ENCODE measurements at places on chromosomes 12 and 14.

GRCh38 chr12:2154050-2154449 is 101.3 kb downstream of the CACNA1C start:
- no peak for DNase-seq

- DNase-seq, result no peak
Measured at GRCh38 chr14:71001742-71002141, 94.5 kb downstream of the PCNX1 start.

GRCh38 chr12:48988030-48988649 is 10.0 kb downstream of the WNT1 start:
- peak; percentile 66 for DNase-seq

DNA sequence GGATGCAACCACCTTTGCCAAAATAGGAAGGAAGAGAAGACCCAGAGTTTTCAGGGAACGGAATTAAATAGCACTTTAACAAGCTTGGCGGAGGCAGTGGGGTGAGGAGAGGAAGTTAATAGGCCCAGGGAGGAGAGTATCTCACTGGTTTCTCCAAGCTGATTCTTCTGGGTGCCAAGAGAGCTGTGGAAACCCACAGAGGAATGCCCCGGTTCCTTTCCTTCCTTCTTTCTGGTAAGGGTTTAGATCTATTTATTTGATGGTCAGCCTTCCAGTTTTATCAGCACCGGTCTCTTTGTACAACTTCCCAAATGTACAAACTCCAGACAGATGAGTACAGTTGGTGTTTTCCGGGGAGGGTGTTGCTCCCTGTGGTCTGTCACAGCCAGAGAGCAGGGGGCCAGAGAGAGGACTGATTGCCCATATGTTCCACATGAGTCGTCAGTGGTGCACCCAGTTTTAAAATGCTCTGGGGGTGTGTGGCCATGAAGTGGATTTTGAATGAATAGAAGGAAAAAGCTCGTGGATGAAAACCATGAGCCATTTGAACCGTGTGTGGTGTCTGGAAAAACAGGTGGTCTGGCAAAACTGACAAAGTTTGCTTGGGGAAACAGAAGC is 26.6 kb downstream of the PRKCH start:
- no peak for DNase-seq

- no peak for DNase-seq
Measured at GRCh38 chr12:25084816-25085215, 110.1 kb downstream of the DNAI7 start.

GRCh38 chr12:91317306-91317705 is 134.7 kb upstream of the DCN start:
- DNase-seq, result no peak

- DNase-seq, result no peak
Measured at GRCh38 chr12:65720136-65721130, 103.8 kb upstream of the HMGA2 start.

All from effector CD8-positive, alpha-beta T cell (primary cell).